ENCODE measurements at places on chromosomes 3 and 15.
A peak's percentile ranks its signal among the peaks of the same experiment; 100 is the strongest.

- no peak for DNase-seq
Measured at GRCh38 chr3:41202834-41203345, 3.6 kb downstream of the CTNNB1 start.

- no peak for DNase-seq
Measured at GRCh38 chr3:73404435-73404834, 220.3 kb downstream of the PDZRN3 start.

GRCh38 chr3:168709073-168709472, 613.3 kb upstream of the GOLIM4 start:
- no peak for DNase-seq

- no peak for DNase-seq
Measured at GRCh38 chr3:126304291-126304690, 52.9 kb downstream of the KLF15 start.

DNA sequence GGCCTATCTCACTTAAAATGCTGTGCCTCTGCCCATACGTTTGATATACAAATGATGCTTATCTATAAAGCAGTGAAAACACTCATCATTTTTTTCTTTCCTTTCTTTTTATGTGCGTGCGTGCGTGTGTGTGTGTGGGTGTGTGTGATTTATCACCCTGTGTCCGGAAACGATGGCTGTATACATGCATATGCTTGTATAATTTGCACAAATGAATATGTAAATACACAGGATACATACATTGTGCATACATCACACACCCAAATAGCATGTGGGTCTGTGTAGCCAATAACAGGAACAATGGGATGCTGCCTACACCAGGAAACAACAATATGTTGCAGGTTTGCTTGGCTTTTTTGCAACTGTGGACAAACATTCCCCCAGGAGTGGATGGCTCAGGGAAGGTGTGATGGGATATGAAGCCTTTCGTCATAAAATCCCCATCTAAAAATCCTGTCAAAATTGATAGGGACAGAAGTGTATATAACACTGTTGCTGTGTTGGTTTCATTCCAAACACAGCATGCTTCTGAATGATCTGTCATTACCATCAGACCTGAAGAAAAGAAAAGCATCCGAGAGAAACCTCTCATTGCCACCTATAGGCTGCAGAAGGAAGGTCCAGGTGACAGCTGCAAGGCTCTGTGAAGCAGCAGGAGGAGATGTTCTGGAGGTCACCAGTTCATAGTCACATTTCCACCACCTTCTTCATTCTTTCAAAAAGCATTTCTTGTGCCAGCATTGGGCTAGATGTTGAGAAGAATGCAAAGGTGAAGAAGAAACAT, 503.9 kb upstream of the NR2F2 start:
- DNase-seq: peak; percentile 23

GRCh38 chr3:4895838-4896237, 83.4 kb upstream of the BHLHE40 start:
- peak; percentile 81 for DNase-seq

GRCh38 chr15:52727815-52728214, 48.6 kb upstream of the ATOSA start:
- DNase-seq: no peak

DNA sequence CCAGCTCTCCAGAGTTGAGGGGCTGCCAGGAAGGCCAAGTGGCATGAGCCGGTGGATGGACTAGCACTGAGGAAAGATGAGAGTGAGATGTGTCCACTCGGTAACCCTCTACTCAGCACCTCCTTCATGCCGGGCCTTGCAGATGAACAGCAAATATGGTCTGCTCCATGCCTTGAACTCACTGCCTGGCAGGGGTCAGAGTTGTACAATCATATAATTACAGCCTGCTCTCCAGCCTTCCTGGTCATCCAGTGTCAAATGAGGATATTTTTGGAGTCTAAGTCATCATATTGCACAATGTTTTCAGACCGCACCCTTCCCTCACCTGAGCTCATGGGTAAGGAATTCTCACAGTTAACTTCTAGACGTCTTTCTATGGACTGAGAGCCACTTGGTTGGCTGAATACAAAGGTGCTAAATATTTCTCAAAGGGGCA, 4.9 kb downstream of the MGLL start:
- peak; percentile 38 for DNase-seq

GRCh38 chr3:28850186-28850585, 430.7 kb upstream of the RBMS3 start:
- DNase-seq: no peak

- no peak for DNase-seq
Measured at GRCh38 chr3:33453331-33453761, 13.1 kb upstream of the UBP1 start.

DNA sequence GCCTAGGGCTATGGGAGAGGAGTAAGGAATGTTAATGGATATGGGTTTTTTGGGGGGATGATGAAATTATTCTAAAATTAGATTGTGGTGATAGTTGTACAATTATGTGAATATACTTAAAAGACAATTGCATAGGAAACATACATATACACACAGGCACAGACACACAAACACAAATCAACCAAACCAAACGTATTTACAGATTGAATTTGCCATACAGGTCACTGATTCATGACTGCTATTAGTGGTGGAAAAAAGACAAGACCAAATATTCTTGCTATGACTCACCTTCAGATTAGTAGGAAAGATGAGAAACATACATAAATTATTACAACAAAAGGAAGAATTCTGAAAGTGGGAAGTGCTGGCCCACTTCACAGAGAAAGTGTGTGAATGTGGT, 85.3 kb downstream of the C3orf38 start:
- DNase-seq: no peak

- DNase-seq: no peak
Measured at GRCh38 chr3:131555456-131555855, 52.7 kb upstream of the MRPL3 start.

DNA sequence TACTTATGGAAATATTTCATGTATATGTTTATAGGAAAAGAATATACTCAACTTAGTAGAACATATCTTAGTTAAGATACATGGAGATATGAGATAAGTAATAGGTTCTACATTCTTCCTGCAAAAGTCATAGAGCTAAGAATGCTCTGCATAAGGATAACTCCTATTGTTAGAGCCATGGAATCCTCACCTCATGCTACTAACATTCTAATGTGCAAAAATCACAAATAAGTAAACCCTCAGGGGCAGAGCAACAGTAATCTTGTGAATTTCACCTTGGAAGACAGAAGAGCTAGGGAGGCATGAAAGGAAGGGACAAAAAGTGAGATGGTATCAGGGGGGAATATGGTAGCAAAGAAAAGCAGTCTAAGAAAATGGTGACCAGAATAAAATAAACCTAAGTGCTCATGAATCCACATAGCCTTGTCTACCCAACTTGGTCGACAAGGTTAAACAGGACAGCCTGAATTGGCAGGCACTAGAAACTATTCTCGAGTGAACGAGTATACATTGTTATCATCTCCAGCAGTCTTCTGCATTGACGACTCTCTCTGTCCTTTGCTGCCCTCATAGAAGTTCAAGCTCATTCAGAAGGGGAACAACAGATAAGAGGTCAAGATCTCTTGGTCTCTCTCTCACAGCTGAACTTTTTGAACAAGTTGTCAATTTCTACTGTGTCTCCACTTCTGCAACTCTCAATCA, 52.8 kb downstream of the XRN1 start:
- DNase-seq: no peak

GRCh38 chr15:78322243-78322642, 17.9 kb upstream of the CRABP1 start:
- DNase-seq: no peak

- DNase-seq: no peak
Measured at GRCh38 chr3:28067014-28067413, 174.4 kb upstream of the CMC1 start.

Measured in LNCaP clone FGC (cell line).